ENCODE measurements at places on chromosomes 11 and 22.

DNA sequence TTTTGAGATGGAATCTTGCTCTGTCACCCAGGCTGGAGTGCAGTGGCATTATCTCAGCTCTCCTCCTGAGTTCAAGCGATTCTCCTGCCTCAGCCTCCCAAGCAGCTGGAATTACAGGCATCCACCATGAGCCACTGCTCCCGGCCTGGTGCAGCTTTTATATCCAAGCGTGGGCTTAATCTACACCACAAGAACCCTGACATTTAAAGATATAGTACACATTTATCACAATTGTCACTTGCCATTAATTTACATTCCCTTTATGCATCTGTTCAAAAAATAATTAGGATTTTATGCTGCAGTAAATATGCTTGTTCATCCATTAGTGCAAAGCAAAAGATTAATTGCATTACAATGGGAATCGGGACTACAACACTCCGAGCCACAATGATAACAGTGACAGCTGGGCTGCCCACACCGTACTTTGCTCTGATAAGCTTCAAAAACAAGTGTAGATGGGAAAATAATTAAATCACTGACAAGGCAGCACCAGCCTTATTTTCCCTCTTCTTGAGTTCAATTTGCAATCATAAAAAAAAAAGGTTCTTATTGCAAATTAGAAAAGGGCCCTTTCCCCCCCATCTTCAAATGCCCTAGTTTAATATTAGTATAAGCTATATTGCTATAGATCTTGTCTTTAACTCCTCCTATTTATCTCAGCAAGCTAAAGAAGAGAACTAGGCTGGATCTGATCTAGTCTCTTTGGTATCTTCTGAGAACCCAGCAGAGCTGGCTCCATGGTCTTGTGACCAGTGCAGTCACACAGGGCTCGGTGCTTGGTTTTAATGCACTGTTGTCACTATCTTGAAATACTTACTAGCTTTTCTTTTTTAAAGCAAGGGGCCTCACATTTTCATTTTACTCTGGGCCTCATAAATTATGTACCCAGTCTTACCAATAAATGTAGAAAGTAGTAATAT is 206.2 kb upstream of the LRRC4C start:
- no peak for DNase-seq

GRCh38 chr22:44661070-44661469 is 40.9 kb upstream of the PRR5 start:
- no peak for DNase-seq

DNA sequence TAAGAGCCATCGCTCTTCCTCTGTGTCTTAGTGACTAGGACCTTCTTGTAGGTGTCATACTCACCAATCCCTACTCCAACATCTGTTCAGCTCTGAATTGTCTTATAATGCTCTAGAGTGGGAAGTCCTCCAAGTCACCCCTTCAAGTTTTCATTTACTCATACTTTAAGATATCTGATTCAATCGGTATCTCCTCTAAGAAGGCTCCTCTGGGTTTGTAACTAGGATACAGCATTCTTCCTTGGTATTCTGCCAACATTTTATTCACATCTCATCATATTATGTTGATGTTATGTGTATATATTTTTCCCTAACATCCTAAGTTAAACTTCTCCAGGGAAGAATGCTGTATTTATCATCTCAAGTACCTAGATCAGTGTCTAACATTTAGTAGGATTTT is 662.1 kb downstream of the NTM start:
- no peak for DNase-seq

- no peak for DNase-seq
Observed at GRCh38 chr22:38451864-38452263, 3.1 kb downstream of the KCNJ4 start.

DNA sequence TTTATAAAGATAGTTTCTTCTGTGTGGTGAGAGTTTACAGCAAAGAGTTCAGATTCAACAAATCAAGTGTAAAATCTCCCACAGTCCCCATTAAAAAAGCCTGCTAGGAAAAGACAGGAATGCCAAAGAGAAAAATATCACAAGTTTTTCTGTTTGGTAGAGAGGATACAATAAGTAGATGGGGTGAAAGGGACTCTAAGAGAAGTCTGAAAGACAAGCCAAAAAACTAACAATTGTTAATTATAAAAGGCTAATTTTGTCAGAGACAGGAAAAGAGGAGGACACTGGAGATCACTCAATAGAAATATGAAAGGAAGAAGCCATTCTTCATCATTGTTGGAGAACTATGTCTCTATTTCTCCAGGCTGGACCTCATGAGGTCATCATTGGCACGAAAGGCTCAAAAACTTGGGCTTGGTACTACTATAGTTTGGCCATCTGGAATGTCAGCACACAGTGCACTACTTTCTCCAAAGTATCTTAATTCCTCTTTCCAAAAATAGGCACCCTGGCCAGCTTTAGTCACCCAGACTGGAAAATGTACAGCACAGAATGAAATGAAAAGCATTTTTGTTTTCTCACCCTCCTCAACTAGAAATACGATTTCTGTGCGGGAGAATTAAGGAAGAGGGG is 531 bp upstream of the SOX6 start:
- no peak for DNase-seq

DNA sequence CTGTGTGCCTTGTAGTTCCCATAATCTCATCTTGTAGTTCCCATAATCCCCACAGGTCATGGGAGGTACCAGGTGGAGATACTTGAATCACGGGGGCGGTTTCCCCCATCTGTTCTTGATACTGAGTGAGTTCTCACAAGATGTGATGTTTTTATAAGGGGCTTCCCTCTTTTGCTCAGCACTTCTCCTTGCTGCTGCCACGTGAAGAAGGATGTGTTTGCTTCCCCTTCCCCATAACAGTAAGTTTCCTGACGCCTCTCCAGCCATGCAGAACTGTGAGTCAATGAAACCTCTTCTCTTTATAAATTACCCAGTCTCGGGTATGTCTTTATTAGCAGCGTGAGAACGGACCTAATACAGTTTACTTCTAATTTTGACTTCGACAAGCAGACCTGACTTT is 14.0 kb upstream of the SMIM38 start:
- no peak for DNase-seq

DNA sequence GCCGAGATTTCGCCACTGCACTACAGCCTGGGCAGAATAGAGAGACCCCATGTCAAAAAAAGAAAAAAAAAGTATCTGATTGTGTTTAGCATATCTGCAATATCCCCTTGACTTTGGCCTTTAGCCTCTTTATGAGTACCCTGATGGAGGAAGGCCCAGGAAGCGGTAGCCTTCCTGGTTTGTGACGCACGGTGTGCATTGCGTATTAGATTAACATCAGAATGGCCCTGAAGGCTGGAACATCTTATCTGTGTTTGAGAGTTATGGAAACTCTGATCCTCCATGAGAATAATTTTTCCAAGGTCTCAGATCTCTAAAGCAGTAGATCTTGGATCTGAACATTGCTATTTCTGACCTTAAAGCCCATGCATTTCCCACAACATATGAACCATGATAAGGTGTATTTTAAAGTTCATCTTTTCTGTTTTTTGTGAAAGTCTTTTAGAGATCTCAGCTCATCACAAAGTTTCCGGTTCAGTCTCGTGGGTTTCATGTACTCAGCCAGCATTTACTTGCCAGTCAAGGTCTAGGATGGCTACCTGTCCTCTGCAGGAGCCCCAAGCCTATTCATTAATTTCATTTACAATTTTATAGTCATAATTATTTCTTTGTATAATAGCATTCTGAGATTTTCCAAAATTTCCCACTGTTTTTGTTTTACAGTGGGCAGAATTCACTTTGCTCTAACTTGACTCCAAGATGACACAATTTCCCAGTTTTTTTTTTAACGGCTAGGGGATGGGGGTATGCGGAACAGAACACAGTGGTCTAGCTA is 605 bp upstream of the FDX1 start:
- DNase-seq, result no peak

- no peak for DNase-seq
Observed at GRCh38 chr11:64870893-64871466, 7.4 kb downstream of the EHD1 start.

DNA sequence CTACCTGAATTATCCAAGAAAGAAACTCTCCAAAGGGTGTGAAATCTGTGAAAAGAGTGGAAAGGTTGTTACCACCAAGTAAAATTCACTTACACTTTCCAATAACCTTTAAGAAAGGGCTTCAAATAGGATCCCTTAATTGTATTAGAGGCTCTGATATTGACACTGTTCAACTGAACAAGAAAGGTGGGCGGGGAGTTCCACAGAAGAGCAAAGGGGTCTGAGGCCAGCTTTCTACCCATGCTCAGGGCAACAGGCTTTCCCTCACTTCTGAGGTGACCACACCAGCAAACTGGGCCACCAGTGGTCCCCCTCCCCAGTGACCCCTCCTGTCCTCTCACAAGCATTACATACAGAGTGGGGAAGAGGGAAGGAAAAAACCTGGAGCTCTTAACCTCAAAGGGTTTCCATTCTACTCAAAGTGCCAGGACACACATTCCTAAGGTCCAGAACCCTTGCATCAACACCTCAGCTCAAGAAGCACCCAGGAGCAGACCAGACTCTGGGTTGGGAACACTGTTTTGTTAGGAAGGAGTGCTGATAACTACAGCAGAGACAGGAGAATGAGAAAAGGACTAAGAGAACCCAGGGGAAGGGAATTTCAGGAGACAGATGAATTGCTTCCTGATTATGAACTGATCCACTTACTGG is 71.6 kb upstream of the AKIP1 start:
- DNase-seq, result no peak

- no peak for DNase-seq
Observed at GRCh38 chr11:126162306-126163030, 49.0 kb downstream of the RPUSD4 start.

GRCh38 chr11:62792202-62792575 is 383 bp upstream of the TMEM223 start:
- no peak for DNase-seq

- DNase-seq, result no peak
Observed at GRCh38 chr22:37505989-37506388, 13.2 kb downstream of the CARD10 start.

DNA sequence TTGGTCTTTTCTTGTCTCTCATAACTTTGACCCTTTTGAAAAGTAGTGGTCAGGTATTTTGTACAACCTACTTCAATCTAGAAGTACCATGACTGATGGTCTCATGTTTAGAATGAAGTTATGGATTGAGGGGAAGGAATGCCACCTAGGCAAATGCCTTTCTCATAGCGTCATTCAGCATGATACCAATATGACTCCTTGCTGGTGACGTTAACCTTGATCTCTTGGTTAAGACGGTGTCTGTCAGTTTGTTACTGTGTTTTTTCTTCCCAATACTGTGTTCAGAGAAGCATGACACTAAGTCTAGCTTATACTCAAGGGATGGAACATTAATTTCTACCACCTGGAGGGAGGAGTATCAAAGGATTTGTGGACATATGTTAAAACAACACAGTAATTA is 130.9 kb downstream of the KIF18A start:
- peak; percentile 83 for DNase-seq

DNA sequence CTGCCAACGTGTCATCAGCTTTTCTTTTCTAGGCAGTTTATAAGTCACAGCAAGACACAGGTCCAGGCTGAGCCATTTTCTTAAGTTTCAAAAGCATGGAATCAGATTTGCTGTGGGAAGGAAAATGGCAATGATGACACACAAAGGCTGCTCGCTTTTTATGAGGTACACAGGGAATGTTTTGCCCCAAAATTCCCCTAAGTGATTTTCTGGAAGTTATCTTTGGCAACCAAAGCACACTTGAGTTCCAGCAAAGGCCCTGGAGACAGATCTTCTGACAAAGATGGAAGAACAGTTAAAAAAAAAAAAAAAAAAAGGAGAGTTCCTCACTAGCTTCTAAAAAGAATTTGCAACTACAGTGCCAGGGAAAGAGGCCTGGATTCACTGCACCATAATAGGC is 260.8 kb downstream of the LARGE1 start:
- no peak for DNase-seq

GRCh38 chr22:46084943-46085827 is 65.1 kb upstream of the PPARA start:
- no peak for DNase-seq

GRCh38 chr11:65375012-65375411 is 7.4 kb downstream of the SLC25A45 start:
- DNase-seq, result no peak

GRCh38 chr22:48705159-48705916 is 1122.3 kb downstream of the BRD1 start:
- no peak for DNase-seq

GRCh38 chr11:32029721-32030120 is 61.2 kb upstream of the RCN1 start:
- DNase-seq, result no peak

DNA sequence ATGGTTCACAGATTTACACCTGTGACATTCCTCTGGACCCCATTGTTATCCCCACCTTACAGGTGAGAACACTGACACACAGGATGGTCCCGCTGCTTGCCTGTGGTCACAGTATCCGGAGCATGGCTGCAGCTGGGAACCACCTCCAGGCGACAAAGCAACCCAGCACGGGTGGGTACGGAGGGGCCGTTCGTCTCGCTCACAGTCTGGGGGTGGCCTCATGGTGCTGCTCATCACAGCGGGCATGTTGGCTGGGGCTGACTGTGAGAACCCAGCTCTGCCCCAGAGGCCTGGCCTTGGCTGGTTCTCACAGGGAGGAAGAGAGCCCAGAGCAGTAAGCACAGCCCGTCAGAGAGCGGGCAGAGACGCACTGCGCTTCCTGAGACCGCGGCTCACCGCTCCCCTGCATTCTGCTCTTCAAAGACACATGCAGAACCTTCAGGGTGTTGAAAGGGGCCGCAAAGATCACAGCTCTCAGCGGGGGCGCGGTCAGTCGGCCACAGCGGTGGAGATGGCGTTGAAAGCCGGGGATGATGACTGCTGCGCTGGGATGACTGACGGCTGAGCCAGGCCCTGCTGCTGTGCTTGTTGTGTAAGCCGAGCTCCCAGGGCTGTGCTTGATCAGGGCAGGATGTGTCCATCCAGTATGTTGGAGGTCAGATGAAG is 423.0 kb downstream of the BRD1 start:
- DNase-seq, result no peak

DNA sequence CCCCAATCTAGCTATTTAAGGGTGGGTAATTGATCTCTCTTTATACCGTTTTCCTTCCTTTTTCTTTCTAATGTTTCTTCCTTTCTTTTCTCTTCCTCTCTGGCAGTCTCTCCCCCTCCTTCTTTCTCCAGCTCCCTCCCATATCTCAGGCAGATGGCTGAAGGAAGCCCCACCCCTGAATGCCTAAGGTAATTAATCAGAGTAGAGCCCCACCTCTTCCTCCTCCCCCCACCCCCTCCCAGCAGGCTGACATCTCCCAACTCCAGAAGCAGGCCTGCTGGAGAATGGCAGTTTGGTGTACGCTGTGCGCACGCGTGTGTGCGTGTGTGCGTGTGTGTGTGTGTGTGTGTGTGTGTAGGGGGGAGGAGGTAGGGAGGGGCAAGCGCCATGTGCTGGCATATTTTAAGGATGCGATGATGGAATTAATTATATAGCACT is 122.6 kb downstream of the APOL5 start:
- DNase-seq, result peak; percentile 81

Data from retinal pigment epithelial cell (primary cell).